Ascending aorta (tissue), 2 donors: ENCODE measurements at places on chromosomes 16 and 17. TPM values are rescaled to one million over a fixed set of nuclear protein-coding genes. Genes with fewer than 3 reads are reported as not detected.

DNA sequence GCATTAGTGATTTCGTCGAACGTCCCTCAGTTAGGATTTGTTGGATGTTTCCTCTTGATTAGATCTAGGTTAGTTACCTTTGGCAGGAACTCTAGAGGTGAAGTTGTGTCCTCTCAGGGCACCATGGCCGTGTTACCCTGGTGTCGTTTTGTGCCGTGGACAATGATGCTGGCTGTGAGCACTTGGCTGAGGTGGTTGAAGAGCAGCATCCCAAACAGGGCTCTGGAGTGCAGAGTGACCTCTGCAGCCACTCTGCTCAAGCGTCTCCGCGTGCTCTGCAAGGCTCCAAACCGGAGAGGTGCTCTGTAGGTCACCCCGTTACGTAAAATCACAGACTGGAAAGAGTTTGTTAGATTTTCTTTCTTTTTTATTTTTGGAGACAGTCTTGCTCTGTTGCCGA, 33.0 kb downstream of the FOXK2 start:
- no peak for DNase-seq

- no peak for DNase-seq
Measured at GRCh38 chr17:43327421-43327820, 71.4 kb upstream of the ARL4D start.

DNA sequence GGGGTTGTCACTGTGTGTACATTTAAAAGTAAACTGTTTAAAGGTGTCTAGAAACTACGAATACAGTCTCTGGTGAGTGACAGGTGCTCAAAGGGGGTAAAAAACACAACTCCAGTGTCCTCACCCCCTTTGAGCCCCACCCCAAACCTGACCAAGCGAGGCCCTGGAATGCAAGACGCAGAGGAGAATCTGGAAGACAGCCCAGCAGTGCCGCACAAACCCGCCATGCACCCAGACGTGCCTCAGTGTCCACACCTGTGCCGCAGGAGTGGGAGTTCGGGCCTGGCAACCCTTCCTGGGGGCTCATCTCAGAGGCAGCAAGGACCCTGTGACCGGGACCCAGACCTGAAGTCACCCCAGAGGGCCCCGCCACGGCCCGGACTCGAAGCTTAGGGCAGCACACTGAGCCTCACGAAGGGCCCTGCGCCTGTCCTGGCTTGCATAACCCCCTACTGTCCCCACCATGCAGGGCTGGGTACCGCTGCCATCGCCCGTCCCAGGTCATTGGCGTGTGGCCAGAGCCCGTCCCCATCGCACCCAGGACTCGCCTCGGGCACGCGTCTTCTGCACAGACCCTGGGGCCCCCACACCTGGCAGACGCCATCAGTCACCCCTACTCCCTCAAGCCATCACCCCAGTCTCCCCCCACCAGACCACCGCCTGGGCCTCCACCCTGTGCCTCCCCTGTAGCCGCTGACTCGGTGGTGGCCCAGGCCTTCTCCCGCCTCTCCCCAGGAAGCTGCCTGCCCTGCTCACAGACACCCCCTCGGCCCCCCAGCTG, 33.0 kb upstream of the ZC3H18 start:
- no peak for DNase-seq

The SPIRE2 gene
- total RNA-seq = not detected

DNA sequence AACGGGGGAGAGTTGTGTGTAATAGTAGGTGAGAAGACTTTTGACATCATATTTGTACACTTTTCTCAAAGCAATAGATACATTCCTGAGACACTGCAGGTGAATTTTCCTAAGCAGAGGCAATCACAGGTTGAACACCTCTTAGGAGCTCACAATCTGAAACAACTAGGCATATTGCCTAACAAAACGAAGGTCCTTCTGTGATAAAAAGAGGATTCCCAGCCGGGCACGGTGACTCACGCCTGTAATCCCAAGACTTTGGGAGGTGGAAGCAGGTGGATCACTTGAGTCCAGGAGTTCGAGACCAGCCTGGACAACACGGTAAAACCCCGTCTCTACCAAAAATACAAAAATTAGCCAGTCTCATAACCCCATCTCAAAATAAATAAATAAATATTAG, 17.4 kb downstream of the NXN start:
- DNase-seq = no peak
